AG08395 (cell line): ENCODE measurements at places on chromosomes 4 and X.

- no peak for DNase-seq
These were observed 898.8 kb downstream of the C4orf33 start for GRCh38 chr4:129994715-129995114.

- DNase-seq: peak; percentile 39
These were observed 360.0 kb downstream of the CHIC1 start for GRCh38 chrX:73922856-73923455.

DNA sequence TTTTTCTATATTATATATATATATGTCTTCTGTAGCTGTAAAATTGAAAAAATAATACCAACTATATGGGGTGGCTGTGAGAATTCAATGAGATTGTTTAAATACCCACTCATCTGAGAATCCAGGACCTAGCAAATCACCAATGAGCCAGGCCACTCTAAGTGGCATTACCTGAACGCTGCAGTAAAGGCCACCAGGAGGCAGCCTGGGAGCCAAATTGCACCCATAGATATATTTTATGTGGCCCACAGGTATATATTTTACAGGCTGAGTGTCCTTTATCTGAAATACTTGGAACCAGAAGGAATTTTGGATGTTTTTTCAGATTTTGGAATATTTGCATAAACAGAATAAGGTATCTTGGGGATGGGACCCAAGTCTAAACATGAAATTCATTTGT is 58.2 kb upstream of the C4orf50 start:
- no peak for DNase-seq

DNA sequence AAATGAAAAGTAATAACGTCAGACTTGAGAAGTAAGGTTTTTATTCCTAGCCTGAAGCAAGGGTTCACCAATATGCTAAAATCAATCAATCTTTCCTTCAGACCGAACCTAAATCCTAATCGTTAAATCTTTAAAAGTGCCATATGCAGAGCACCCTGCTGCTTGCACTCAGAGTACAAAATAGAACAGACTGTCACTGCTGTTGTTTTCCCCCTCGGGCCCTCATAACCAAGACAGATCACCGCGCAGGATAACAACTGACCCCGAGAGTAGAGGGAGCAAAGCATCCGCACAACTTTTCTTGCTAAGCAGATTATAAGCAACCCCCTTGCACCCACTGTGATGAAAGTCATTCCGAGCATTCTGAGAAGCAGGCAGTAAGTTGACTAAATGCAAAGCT is 550.9 kb upstream of the NDST4 start:
- DNase-seq: no peak

DNA sequence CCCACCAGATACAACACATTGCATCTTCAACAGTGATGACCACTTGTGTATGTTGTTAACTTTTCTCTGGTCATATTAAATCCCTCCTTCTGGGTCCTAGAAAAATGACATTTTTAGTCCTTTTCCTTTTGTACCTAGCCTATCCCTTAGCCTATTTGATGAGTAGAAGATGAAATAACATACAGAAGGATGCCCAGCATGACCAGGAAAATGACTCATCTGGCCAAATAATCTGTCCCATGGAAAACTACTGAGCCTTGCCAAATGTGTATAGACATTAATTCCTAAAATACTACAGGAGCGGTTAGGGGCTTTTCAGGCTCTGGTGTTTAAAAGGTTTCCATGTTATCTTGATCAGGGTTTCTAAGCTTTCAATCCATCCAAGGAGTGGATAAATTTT is 129.0 kb upstream of the KCNIP4 start:
- DNase-seq: no peak

DNA sequence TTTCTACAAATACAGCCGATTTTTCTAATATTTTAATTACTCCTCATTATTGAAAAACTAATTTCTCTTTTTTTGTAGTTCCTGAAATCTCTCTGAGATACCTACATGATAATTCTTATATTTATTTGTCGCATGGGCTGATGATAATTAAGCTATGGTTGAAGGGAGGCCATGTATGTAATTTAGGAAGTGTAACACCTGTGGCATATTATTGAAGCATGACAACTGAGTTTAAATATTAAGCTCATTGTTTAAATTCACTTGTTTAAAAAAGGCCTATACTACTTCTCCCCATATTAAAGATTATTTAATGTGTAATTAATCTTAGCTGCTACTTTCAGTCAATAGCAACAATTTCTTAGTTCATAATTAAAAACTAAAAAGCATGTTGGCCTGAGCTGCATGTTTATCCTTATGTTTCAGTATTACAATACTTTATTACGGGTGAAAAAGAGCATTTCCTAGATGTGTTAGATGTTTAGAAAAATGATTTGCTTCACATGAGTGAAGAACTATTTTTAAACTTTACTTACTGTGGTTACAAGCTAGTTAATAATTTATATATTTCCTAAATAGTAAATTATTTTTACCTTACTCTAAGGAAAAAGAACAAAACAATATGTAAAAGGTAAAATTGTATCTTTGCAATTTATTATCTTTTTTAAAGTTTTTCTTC is 122.4 kb downstream of the RAP1GDS1 start:
- DNase-seq: no peak

GRCh38 chrX:120823556-120823955 is 52.1 kb downstream of the CT47B1 start:
- no peak for DNase-seq

DNA sequence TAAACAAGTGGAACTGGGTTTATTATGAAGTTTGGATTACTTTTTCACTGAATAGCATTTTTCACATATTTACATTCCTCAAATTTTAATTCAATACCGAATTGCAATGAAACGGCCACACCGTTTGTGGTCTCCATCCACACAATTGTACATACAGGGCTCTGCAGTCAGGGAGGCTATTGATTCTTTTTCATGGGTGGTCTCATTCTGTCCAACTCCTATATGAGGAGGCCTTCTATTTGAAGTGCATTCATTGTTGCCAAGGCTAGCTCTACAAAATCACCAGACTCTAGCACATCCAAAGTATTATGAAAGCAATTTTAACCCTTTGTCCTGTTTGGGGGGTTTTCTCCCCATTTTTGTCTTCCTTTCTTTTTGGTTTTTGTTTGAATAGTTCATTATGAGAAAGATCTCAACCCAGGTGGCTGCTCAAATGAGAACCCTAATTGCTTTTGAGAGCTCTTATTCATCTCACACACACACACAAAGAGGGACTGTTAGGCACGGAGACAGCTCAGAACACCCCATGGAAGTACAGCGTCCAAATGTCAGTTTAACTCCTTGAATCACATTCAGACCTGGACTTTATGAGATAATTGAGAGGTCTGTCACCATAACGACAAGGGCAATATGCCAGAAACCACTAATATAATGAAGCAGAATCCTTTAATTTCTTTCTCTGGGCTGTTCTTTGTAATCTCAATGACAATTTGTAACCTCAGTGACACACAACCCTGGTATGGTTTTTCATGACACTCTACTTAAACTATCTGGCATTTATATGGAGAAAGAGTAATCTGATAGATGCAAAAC is 79.4 kb downstream of the NLGN4X start:
- no peak for DNase-seq

- peak; percentile 66 for DNase-seq
These were observed 40.4 kb upstream of the TLR2 start for GRCh38 chr4:153643406-153644383.

DNA sequence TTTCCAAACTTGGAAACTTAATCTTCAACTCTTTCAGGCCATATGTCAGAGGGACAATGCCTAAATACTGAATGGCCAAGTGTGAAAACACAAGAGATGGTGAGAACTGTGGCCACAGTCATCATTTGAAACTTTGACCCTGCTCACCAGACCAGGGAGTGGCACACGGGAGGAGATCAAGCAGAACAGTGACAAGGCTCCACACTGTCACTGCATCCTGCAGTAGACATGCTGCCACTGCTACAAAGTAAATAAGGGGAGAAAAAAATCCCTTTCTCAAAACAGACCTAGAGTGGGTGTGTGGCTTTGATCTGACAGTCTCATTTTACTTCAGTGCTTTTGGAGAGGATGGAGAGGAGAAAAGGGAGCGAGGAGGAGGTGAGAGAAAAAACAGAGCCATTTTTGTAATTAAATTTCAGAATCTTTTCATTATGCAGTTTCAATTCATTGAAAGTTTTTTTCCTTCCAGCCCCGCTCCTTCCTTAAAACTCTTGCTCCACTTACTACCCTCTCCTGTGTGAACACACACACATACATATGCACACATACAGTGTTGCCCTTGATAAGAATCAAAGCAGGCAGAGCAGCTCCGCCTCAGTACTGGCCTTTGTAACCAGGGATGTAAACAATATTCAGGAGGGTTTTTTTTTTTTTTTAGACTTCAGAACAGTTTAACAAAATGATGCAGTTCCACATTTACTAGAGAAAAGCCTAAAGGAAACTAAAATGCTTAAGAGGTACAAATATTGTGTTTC is 34.4 kb downstream of the NEXMIF start:
- DNase-seq: no peak

DNA sequence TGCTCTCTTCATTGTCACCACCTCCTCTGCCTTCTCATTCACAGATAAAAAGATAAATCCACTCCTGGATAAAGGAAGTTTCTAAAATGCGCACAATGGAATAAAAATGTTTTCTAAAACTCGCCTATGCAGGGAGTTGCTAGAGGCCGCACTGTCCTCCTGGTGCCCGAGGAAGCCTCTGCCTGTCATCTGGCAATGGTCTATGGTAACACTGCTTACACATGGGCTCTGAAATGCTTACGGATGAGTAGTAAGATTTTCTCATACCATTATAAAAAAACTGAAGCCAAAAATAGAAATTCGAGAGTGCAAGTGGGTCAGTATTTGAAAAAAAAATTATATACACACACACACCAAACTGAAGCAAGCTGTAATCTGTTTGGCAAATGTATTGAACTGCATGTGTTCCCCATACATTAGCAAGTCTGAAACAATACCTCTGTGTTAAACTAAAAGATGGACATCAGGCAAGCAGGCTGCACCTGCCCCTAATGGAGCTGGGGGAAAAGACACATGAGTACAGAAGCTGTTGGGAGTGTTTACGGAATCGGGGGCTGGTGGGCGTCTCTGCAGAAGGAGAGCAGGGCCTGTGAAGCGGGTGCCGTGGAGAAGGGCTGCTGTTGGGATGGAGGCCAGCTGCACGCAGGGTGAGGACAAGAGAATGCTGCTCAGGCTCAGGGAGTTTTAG is 103.3 kb upstream of the FAT1 start:
- no peak for DNase-seq

- no peak for DNase-seq
These were observed 562.8 kb upstream of the IGFBP7 start for GRCh38 chr4:57672846-57673433.

DNA sequence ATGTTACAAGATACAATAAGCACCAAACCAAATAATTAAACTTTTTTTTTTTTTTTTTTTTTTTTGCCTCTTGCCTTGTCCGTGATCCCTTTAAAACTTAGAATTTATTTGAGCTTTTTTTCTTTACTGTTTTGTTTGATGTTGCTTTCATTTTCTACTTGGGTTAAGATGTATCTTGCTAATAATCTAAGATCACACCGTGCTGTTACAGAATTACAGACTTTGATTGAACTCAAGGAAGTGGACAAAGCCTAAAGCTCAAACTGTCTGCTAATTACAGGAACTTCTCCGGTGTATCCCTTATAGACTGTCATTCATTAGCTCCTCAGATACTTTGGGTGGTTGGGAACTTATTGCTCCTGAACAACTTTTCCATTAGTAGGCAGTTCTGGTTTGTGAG is 26.5 kb downstream of the STIM2 start:
- no peak for DNase-seq

GRCh38 chr4:101334963-101335572 is 12.3 kb downstream of the PPP3CA start:
- DNase-seq: no peak

GRCh38 chrX:11944501-11944900 is 186.5 kb downstream of the MSL3 start:
- peak; percentile 55 for DNase-seq

- no peak for DNase-seq
These were observed 21.9 kb downstream of the L1CAM start for GRCh38 chrX:153864101-153864500.

GRCh38 chrX:13485167-13485566 is 84.2 kb upstream of the EGFL6 start:
- no peak for DNase-seq

DNA sequence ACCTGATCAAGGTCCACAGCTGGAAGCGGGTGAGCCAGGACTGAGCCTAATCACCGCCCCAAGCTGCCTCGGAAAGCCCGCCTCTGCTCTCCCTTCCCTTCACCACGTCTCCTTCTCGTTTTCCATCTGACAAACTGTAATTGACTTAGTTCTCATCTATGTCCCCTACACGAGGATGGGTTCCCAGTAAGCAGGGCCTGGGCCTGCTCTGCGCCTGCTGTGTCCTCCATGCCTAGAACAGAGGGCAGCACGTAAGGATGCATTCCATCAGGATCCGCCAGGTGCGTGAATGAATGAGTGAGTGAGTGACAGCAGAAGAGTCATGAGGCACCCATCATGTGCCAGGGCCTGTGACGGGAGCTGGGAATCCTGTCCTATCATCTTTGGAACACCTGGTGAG is 86.7 kb downstream of the JAKMIP1 start:
- DNase-seq: no peak

DNA sequence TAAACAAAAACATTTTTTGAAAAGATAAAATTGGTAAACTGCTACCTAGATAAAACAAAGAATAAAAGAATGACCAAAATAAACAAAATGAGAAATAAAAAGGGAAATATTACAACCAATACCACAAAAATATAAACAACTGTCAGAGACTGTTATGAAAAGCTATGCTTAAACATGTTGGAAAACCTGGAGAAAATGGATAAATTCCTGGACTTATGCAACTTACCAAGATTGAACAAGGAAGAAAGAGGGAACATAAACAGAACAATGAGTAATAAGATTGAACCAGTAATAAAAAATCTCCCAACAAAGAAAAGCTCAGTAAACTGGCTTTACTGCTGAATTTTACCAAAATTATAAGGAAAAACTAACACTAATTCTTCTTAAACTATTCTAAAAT is 518.7 kb downstream of the GRXCR1 start:
- no peak for DNase-seq

DNA sequence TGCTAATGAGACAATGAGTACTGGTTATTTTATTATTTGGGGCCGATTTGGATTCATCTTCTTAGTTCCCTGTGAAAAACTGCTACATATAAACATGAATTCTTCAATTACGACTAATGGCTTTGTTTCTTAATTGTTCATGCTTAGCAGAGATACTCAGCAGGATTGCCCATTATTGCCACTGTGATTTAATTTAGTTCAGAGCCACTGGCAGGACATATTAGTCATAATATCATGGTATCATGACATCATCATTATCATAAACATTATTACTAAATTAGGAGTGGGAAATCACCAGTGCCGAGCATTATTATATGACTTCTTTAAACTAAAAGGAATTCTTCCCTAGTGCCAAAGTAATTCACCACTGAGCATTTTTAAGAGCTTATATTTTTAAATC is 201.4 kb downstream of the SPOCK3 start:
- no peak for DNase-seq

GRCh38 chrX:32678487-32678886 is 532.9 kb downstream of the DMD start:
- no peak for DNase-seq

DNA sequence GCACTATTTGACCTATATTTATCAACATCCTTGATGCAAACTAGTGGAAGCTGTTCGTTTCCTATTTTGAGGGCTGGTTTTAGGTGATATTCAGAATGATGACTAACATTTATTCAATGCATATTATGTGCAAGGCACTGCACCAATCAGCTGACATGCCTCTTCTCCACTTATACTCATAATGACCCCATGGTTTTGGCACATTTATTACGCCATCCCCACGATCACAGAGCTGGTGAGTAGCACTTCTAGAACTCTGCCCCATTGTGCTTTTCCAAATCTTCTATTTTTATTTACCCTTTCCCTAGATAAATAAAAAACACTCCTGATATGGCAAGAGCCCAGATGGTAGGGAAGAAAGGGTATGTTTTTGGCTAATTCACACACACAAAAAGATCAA is 13.1 kb downstream of the SCML1 start:
- no peak for DNase-seq
